Large intestine (tissue), 12 donors: ENCODE measurements at places on chromosomes 1 and 21. TPM values are rescaled to one million over a fixed set of nuclear protein-coding genes. Genes with fewer than 3 reads are reported as not detected.

Gene TNFRSF1B
- 16.3 TPM for polyA plus RNA-seq

Gene DFFA
- 29.3 TPM for polyA plus RNA-seq

Gene FAM20B
- polyA plus RNA-seq: 24.1 TPM

Gene KRTAP12-1
- not detected for polyA plus RNA-seq

Gene IRF6
- 68.0 TPM for polyA plus RNA-seq

Gene OR2T11
- not detected for polyA plus RNA-seq

Gene TLCD4
- 4.9 TPM for polyA plus RNA-seq

Gene ANGPTL1
- 11.0 TPM for polyA plus RNA-seq

Gene C1orf226
- 17.1 TPM for polyA plus RNA-seq

Gene BSND
- polyA plus RNA-seq: not detected

Gene SLC9C2
- polyA plus RNA-seq: 0.06 TPM

Gene UBE2U
- polyA plus RNA-seq: 0.15 TPM

Gene RGSL1
- polyA plus RNA-seq: not detected

Gene TSPAN2
- polyA plus RNA-seq: 14.0 TPM

Gene IFNLR1
- polyA plus RNA-seq: 11.7 TPM

- DNase-seq: no peak
Observed at GRCh38 chr21:23543333-23543732, 2063.9 kb downstream of the MRPL39 start.

GRCh38 chr1:184892116-184892515 lies 82.2 kb downstream of the NIBAN1 start:
- DNase-seq: no peak

GRCh38 chr1:54475357-54475881 lies 69.2 kb upstream of the SSBP3 start:
- peak; percentile 26 for DNase-seq

DNA sequence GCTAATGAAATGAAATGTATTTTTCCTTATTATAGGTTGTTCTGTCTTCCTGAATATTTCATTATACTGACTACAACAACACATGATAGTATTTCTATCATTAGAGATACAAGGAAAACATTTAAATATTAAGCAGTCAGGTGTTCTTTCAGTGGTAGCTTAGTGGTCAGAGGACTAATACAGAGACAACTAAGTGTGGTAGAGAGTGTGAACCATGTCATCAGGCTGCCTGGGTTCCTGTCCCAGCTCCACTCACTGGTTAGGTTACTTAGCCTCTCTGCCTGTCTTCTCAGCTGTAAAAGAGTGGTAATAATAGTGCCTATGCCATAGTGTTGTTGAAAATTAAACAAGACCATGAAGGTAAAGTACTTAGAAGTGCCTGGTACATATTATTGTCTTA lies 3.9 kb downstream of the UAP1 start:
- DNase-seq: no peak

DNA sequence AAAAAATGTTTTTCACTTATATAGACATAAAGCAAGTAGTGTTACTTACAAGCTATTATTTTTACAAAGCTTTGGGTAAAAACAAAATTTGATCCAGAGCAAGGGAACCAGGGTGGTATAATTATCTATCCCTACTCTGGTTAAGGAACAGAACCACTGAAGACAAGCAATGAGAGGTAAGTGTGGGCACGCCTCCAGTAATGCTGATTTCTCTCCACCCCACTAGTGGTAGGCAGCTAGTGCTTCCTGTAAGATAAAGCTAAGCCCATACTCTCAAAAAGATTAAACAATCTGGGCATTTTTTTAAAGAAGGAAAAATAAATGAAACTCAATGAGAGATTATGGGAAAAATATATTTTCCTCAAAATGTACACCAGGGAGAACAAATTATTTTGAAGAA lies 22.1 kb downstream of the TFB2M start:
- no peak for DNase-seq

DNA sequence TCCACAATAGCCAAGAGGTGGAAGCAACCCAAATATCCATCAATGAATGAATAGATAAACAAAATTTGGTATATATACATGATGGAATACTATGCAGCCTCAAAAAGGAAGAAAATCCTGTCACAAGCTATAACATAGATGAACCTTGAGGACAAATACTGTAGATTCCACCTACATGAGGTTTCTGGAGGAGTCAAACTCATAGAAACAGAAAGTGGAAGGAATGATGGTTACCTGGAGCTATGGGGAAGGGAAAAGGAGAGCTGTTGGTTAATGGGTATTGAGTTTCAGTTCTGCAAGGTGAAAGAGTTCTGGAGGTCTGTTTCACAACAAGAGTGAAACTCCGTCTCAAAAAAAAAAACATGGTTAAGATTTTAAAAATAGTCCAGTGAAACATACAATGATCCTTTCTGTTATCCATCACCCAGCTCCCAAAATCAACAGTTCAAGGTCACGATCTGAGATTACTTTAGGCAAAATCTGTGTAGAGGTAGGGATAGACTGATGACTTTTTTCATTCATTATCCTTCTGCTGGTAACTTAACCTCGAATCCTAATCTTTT lies 80.8 kb upstream of the HNRNPU start:
- DNase-seq: no peak

GRCh38 chr1:4048076-4048475 lies 148.0 kb upstream of the C1orf174 start:
- no peak for DNase-seq

GRCh38 chr1:9110669-9111356 lies 18.1 kb downstream of the GPR157 start:
- peak; percentile 82 for DNase-seq

- DNase-seq: no peak
Observed at GRCh38 chr21:17673261-17674020, 60.7 kb upstream of the BTG3 start.

DNA sequence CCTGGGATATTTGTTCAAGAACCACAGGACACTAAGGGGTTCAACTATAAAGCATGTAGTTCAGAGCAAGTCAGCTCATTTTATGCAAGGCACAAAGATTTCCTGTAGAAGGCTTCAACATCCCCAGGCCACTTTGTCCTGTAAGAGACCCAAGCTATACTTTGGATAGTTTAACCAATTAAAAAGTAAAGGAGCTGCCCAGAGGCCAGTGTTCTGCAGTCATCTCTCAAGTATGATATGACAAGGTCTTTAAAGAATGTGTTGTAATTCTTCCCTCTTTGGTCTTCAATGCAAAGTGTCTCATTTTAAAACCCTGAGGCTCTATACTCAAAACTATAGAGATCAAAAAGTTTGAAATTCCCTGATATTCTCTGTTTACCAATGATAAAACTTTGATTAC lies 34.1 kb downstream of the KRTAP20-3 start:
- no peak for DNase-seq
